Stimulated activated CD4-positive, alpha-beta T cell treated with anti-CD3 and anti-CD28 coated beads, Interleukin-12 subunit alpha, Interleukin-12 subunit beta, amount 100 ng/mL, for 24 hours (primary cell): ENCODE measurements at places on chromosomes 12 and 14.

GRCh38 chr12:25689996-25690501 lies 137.0 kb upstream of the LMNTD1 start:
- DNase-seq = no peak

DNA sequence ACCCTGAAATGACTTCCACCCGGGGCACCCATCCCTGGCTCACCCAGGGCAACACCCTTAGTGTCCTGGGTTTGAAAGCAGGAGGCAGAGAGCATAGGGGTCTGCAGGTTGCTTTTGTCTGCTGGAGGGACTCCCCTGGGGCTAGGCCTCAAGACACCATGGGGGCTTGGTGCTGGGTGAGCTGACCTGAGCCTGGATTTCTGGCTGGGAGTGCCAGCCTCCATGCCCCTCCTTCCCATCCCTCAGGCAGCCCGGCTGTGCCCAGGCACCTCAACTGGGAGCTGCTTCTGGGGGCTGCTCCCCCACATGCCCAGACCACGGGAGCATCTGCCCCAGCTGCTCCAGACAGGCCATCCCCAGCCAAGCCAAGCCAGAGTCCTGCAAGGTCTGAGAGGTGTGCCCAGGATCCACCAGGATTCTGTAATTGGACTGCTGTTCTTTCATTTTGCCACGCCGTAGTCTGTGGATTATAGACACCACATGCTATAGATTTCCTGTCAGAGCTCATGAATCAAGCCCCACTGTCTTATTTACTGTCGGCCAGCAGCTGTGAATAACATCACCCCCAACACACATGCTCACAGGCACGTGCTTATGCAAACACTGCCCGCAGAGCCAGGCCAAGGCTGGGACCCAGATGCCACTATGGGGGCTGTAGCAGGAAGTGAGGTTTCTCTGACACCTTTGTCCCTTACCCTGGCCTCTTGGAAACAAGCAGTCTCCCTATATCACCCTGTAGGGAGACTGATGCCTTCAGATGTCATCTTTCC lies 29.4 kb upstream of the ESRRB start:
- no peak for DNase-seq

DNA sequence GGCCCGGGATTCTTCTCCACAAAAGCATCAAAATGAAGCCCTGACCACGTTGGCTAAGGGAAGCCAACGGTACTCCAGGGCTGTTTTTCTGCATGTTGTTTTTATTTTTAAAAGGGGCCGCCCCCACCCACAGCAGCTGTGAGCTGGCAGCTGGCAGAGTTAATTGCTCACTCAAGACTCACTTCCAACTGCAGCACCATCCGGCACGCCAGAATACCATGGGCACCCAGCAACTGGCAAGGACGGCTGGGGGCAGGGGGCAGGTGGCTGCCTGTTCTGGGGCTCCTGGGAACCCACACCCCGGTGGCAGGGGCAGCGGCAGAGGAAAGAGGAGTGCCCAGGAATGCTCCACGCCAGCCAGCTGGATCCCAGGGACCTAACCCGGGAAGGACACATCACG lies 44.3 kb downstream of the NCOR2 start:
- no peak for DNase-seq

GRCh38 chr12:94144781-94145180 lies 3.6 kb upstream of the PLXNC1 start:
- no peak for DNase-seq

DNA sequence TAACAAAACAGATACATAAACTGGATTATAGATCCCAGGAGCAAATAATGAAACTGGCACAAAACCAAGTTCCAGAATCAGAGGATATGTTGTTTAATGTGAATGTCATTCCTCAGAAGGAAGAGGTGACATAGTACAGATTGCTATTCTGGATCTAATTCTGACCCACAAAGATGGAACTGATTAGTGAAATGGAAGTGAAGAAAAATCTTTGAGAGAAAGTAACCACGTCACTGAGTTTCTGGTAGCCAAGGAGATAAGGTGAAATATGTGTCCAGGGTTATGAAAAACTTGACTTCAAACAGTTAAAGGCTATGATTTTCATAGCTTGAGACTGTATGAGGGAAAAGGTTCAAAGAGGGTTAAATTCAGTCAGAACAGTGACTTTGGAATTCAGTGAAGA lies 8.3 kb downstream of the OR10AD1 start:
- DNase-seq = no peak

DNA sequence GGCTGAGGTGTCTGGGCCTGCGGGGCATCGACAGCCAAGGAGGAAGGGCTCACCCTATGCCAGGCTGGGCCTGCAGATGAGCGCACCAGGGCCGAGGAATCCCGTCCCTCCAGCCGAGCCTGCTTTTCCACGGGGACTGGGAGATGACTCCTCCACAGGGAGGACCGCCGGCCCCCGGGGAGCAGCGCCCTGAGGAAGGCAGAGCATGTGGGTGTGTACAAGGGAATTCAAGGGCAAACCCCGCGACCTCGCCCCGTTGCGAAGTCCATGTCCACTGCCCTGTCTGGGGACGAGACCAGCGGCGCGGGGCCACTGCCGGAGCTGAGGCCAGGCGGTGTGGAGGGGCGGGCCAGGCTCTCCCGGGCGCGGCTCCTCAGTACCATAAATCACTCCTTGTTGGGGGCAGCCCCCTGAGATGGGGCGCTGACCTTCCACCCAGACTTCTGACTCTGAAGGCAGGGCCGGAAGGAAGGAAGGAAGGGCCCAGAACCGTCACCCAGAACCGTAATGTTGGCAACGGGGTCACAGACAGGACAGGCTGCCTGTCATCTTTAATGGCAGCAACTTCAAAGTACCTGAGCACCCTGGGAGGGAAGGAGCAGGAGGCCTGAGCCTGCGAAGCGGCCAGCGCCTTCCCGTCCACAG lies 52.5 kb downstream of the RNF34 start:
- DNase-seq = no peak

GRCh38 chr12:132729541-132730320 lies 19.1 kb downstream of the PGAM5 start:
- DNase-seq = no peak

DNA sequence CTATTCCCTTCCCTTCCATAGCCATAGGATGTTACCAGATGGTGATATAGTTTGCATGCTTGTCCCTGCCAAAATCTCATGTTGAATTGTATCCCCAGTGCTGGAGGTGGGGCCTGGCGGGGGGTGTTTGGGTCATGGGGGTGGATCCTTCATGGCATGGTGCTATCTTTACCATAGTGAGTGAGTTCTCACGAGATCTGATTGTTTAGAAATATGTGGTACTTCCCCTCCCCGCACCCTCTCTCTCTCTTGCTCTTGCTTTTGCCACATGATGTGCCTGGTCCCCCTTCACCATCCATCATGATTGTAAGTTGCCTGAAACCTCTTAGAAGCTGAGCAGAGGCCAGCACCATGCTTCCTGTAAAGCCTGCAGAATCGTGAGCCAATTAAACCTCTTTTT lies 181.3 kb downstream of the CAND1 start:
- no peak for DNase-seq

- no peak for DNase-seq
Observed at GRCh38 chr12:6273205-6273540, 37.3 kb upstream of the PLEKHG6 start.

DNA sequence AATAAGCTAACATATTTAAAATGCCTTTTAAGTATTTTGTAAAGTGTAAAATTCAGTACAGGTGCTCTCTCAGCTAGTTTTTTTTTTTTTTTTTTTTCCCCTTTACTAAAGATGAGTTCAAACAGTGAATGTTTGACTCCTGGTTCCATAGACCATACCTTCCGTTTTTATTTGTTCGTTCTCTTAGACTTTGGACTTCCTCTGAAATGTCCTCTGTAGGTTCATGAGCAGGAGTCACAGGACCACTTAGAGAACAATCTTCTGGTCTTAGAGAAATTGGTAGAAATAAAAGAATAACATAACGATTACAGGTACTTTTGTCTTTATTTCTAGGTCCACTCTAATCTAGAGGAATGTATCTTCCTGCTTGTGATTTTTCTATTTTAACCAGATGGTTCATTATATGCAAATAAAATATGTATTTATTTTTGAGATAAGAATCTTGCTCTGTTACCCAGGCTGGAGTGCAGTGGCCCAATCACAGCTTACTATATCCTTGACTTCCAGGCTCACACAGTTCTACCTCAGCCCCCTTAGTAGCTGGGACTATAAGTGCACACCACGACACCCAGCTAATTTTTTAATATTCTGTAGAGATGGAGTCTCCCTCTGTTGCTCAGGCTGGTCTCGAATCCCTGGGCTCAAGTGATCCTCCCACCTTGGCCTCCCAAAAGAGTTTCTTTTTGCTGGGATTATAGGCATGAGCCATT lies 25.8 kb downstream of the STYX start:
- DNase-seq = no peak

DNA sequence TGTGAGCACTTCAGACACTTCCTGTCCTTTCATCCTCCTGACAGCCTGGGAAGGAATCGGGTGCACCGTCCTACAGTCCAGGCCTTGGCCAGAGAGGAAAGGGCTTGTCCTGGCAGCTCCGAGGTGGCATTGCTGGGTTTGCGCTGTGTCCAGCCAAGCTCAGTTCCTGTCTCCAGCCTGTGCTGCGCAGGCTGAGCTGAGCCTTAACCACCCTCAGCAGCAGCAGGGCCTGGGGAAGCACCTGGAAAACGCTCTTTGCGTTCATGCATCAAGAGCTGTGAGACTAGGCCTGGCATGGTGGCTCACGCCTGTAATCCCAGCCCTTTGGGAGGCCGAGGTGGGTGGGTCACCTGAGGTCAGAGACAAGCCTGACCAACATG lies 33.7 kb upstream of the EML1 start:
- DNase-seq = no peak

DNA sequence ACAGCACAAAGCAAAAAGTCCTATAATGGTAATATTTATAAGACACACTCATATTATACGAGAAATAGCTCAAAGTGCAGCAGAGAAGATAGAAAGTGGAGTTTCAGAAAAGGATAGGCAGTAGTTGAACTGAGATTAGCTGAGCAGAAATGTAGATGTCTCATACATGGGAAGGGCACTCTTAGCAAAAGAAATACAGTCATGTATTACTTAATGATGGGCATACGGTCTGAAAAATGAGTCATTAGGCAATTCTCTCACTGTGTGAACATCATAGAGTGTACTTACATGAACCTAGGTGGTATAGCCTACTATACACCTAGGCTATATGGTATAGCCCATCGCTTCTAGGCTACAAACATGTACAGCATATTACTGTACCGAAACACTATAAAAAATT lies 671.3 kb downstream of the RPS29 start:
- no peak for DNase-seq

- no peak for DNase-seq
Observed at GRCh38 chr12:108734200-108734906, 3.0 kb upstream of the CORO1C start.

DNA sequence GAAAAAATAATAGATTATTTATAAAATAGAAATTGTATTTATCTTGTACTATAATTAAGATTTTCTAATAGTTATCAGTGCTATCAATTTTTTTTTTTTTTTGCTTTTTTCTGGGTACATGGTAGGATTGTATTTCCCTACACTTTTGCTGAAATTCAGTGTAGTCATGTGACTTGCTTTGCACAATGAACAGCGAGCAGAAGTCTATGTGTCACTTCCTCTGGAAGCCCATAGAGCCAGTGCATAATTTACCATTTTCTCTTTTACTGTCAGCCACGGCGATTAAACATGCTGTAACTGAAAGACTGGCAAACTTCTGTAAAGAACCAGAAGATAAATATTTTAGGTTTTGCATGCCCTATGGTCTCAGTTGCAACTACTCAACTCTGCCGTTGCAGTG lies 80.8 kb upstream of the PPP1R12A start:
- no peak for DNase-seq

DNA sequence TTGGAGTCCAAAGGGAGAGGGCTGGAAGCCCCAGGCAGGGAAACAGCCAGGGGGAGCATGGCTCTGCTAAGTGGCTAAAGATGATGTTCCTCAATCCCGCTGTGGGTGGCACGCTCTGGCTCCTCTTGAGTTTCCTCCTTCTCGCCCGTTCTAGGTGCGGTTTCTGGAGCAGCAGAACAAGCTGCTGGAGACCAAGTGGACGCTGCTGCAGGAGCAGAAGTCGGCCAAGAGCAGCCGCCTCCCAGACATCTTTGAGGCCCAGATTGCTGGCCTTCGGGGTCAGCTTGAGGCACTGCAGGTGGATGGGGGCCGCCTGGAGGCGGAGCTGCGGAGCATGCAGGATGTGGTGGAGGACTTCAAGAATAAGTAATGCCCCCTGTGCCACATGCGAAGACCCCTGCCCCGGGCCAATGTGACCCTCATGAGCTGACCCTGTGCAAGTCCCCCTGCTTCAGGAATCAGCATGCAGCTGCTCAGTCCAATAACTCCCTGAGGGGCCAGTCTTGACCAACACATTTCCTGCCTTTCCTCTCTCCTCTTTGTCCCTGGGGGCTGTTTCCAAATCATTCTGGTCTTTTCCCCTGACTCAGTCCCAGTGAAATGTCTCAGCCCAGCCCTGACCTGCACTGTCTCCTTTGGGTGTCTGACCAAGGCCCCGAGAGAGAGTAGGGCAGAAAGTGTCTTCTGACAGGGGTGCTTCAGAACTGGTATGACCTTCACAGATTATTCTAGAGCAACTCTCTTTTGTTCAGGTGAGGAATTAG lies 2.1 kb downstream of the KRT7 start:
- DNase-seq = no peak

- DNase-seq = no peak
Observed at GRCh38 chr12:113936460-113936859, 29.7 kb downstream of the RBM19 start.

GRCh38 chr12:131608740-131609690 lies 101.9 kb upstream of the SFSWAP start:
- peak; percentile 24 for DNase-seq

DNA sequence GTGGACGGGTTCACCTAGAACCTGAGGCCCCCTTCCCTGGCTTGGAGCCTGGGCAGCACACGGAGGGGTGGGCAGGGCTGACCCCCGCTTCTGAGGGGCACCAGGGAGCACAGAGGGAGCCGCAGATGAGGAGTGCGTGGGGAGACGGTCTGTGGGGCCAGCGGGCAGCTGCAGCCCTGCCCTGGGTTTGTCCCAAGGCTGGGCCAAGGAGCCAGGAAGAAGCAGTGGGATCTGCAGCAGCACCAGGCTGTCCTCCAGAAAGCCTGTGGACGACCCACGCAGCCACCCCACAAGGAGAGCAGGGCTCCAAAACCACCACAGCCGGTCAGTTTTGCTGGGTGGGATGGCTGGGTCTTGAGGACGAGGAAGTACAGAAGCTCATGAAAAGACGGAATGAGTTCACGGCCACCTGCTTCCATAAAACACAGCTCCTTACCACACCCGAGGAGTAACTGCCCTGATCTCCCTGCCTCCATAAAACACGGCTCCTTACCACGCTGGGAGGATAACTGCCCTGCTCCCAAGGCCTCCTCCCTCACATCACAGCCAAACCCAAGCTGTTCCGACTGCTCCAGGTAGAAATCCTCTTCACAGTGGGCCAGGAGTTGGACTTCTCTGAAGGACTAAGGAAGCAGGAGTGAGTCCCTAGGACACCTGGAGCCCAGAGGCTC lies 9.9 kb upstream of the GOLGA3 start:
- no peak for DNase-seq
